ENCODE measurements at places on chromosomes 7 and 10.

- ATAC-seq: no peak
Observed at GRCh38 chr10:71268247-71268691, 50.8 kb upstream of the SLC29A3 start.

GRCh38 chr10:76732306-76732705 is 905.3 kb downstream of the KCNMA1 start:
- no peak for ATAC-seq

GRCh38 chr7:27213433-27214238 is 13.7 kb upstream of the HOXA13 start:
- ATAC-seq: no peak

DNA sequence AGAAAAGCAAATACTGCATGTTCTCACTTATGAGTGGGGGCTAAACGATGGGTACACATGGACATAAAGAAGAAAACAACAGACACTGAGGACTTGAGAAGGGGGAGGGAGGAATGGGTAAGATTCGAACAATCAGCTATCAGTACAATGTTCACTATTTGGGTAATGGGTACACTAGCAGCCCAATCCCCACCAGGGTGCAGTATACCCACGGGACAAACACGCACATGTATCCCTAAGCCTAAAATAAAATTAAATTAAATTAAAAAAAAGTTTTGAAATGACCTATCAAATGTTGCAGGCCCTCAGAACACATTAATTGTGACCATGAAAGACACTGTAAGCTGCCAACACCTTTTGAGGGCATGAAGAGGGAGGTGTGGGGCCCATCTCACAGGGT is 316.0 kb downstream of the WDR37 start:
- no peak for ATAC-seq

DNA sequence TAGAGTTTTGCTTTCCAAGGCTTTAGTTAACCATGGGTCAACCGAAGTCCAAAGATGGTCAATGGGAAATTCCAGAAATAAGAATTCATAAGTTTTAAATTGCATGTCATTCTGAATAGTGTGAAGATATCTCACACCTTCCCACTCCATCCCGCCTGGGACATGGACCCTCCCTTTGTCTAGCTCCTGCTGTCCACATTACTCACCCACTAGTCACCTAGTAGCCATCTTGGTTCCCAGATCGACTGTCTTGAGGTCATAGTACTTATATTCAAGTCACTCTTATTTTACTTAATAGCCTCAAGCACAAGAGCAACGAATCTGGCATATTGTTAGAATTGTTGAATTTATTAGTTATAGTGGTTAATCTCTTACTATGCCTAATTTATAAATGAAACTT is 366.6 kb downstream of the PRPF18 start:
- no peak for ATAC-seq

DNA sequence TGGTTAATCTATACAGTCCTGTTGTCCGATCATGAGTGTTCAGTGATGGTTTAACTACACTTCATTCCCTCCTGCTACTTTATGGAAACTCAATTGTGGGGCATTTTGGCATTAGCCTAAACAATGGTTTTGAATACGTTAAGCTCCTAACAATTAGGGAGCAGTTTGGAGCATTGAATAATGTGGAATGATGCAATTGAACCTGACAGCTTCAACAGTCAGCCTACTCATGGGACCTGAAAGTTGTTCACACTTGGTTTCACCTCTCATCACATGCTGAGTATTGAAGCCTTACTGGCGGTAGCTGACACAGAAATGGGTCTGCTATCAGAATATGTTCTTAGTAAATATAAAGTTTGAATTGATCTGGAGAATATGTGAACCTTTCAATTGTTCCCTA is 186.1 kb downstream of the MLLT10 start:
- ATAC-seq: peak; percentile 76

GRCh38 chr10:61343796-61344195 is 109.4 kb downstream of the TMEM26 start:
- no peak for ATAC-seq

GRCh38 chr7:79037001-79037400 is 416.5 kb downstream of the MAGI2 start:
- ATAC-seq: no peak

DNA sequence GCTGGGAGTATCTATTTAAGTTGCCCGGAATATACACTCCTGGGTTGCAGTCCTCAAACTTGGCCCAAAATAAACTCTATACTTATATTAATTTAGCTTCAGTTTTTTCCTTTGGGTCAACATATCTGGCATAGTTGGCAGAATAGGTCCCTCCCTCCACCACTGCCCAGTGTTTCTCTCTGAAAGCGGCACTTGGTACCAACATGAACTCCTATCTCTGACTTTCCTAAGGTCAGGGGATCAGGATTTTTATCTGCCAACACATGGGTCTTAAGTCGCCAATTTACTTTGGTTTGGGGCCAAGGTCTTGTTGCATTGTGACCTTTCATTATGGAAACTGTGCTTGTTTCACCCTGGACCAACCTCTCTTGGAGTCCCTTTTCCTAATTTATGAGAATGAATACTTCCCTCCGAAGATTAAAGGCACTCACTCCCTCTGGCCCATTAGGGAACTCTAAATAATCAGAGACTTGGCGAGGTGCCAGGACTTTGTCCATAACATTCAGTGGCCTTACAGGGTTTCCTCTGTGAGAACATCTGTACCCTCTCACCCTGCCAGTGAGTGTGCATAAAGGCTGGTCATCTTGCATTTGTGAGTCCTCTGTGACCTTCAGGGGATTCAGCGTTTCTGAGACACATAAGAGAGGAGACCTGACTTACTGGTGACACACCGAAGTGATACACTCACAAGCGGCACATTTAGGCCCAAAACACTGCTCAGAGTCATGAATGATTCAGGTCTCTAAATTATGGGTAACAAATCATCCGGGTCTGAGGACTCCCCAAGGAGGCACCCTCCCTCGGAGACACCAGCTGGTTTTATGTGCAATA is 19.7 kb upstream of the FKBP9 start:
- ATAC-seq: no peak
